ENCODE measurements at places on chromosomes 16 and 17. TPM values are rescaled to one million over a fixed set of nuclear protein-coding genes. Genes with fewer than 3 reads are reported as not detected.
A peak's percentile ranks its signal among the peaks of the same experiment; 100 is the strongest.

- DNase-seq: no peak
Measured at GRCh38 chr16:1271380-1271723, 15.5 kb downstream of the TPSD1 start.

DNA sequence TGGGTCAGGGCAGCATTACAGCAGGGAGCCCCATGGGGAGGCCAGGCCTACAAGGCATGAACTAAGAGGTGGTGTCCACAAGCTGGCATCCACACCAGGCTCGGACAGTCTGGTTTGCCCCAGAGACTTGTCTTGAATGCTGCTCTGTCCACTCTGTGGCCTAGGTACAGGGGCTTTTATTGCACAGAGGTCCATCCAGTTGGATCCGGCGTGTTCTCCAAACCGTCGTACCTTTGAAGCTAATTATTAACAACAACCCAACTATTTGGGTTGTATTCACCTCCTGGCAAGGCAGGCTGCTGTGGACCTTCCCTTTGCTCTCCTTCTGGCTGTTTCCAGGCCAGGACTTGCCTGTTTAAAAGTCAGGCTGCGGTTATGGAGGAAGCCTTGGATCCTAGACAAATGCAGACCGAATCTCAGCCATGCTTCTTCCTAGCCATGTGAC lies 123.4 kb downstream of the CLEC16A start:
- DNase-seq: no peak

DNA sequence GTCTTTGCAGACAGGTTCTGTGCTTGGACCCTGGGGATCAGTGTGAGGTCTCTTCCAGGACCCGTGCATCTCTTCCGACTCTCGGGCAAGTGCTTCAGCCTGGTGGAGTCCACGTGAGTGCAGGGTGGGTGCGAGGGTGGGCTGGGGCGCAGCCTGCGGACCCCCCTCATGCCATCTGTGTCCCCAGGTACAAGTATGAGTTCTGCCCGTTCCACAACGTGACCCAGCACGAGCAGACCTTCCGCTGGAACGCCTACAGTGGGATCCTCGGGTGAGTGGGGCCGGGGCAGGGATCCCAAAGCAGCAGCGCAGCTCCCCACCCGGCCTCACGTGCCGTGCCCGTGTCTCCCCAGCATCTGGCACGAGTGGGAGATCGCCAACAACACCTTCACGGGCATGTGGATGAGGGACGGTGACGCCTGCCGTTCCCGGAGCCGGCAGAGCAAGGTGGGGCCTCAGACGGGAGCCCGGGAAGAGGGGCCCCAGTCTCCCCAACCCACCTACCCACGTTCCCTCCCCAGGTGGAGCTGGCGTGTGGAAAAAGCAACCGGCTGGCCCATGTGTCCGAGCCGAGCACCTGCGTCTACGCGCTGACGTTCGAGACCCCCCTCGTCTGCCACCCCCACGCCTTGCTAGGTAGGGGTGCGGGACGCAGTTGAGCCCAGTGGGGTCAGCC lies 10.1 kb downstream of the GNPTG start:
- no peak for DNase-seq

DNA sequence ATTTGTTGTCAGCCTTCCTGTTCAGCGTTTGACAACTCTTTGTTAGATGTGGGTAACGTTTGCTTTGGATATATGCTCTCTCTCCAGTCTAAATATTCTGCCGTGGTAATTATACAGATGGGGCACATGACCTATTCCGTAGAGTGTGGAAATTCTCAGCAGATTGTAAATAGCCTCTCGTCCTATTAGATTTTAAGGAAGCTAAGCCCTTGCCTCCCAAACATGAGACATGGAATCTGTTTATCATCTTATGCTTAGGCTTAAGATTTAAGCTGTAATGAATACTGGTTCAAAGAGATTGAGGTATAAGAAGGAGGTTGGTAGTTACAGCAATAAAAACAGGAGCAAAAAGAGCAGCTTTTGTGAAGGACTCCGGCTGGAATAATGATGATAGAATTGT lies 87.4 kb downstream of the RBFOX1 start:
- DNase-seq: no peak

- DNase-seq: peak; percentile 94
Measured at GRCh38 chr17:35747540-35748017, 5.5 kb downstream of the GAS2L2 start.

DNA sequence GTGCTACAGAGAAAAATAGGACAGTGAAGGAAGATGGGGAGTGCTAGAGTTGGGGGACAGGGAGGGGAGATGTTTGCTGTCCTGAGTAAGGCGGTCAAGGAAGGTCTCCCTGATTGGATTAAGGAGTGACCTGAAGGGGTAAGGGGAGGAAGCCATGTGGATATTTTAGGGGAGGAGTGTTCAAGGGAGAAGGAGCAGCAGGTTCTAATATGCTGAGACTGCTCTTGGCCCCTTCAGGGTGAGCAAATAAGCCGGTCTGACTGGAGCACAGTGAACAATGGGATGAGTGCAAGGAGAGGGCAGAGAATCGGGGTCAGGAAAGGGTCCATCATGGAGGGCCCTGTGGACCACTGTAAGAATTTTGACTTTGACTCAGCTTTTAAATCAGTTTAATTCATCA lies 188.8 kb downstream of the IRX3 start:
- DNase-seq: no peak

- DNase-seq: no peak
Measured at GRCh38 chr16:54076006-54076504, 210.5 kb downstream of the IRX3 start.

GRCh38 chr16:86220561-86220960 lies 289.8 kb upstream of the FOXF1 start:
- DNase-seq: no peak

GRCh38 chr16:2973605-2974318 lies 4.6 kb downstream of the PAQR4 start:
- DNase-seq: no peak

DNA sequence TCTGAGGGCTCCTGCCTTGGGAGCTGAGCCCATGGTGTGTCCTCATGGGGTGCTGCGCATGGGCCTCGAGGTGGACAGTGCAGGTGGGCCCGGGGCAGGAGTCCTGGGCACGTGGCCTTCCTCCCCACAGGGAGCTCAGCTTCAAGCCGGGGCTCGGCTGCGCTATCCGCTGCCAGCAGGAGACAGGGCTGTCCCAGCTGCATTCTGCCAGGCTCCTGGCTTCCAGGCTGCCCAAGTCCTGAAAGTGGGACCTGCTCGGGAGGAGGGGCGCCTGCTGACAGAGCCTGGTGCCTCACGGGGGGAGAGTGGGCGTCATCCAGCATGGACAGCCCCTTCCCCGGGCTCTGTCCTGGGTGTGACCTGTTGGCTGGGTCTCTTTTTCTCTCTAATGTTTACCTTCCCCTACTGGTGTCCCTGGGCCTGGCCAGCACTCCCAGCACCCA lies 7.1 kb downstream of the TRAF7 start:
- DNase-seq: no peak

- no peak for DNase-seq
Measured at GRCh38 chr16:22788193-22788530, 25.8 kb upstream of the HS3ST2 start.

- DNase-seq: no peak
Measured at GRCh38 chr17:21003007-21003621, 39.7 kb downstream of the USP22 start.

DNA sequence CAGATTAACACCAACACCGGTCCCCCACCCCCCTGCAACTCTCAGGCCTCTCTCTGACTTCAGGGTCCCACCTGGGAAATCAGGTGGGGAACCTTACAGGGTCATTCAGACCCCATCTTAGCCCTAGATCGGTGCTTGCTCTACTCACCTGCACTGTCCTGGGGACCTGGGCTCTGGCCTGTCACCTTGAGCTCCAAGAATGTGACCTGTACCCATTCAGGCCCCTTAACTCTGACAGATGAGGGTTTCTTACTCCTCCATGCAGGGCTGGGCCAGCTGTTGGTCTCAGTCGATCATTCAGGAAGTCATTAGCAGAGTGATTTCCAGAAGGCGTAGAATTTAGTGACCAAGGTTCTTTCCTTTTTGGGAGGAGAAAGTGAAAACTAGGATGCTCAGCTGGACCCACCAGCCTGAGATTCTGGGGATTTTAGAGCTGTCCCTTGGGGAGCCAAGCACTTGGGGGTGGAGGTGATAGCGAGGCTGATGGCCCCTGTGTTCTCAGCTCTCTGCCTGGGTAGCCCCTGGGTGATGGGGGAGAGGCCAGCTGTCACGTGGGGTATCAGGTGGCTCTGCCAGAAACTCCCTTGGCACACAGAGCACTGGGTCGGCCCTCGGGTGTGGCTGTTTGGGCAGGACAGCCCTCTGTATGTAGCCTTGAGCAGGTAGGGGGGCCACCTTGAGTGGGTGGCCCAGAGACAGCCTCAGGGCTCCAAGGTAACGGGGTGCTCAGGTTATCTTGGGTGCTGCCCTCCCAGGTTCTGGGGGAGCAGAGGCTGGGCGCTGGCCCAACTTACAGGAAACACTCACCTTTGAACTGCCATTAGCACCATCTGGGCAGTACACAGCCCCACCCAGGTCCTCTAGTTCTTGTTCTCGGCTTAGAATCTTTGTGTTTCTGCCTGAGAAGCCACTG lies 724 bp downstream of the MVP start:
- no peak for DNase-seq

DNA sequence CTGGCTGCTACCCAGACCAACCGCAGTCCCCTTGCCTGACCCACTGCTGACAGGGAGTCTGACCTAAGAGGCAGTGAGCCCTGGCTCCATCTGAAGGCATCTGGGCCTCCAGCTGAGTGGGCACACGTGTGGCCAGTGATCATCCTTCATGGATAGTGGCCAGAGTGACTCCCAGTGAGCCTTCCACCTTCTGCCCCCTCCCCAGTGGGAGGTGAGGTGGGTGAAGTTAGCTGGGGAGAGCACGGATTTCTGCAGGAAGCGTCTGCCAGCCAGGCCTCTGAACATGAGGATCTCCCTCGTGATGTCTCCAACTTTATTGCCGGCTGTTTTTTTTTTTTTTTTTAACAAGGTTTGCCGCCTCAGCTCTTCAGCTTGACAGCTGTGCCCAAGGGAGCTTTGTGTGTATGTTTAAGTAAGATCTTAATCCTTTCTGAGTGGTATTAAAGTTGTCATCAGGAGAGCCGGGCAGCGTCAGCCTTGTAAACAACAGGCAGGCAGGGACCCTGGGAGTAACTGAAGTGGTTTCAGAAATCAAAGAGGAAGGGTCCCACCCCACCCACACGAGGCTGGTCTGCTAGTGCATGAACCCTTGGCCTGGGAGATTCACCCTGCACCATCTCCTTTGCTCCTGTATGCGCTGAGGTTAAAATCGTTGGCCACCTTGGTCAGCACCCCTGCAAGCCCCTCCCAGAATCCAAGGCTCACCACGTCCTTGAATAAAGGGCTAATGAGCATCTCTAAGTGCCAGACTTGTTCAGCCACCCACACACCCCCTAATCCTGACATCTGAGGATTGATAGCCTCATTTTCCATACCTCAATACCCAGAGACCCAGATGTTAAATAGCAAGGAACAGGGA lies 33.3 kb downstream of the RHBDL3 start:
- DNase-seq: no peak

DNA sequence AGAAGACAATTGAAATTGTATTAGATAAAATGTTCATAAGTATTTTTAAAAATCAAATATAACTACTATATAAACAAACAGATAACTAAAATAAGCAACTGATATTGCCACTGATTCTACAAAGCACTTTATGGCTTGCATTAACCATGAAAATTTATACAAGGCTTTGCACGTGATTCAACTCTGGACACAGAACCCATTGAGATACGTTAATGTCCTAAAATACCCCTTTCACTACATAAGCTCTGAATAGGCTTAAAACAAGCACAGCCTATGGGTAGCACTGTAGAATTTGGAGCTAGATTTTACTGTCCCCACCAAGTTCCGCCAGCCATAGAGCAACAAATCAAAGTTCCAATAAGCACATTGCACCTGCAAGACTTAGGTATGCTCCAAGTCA lies 4.5 kb downstream of the ZNF652 start:
- peak; percentile 2 for DNase-seq

DNA sequence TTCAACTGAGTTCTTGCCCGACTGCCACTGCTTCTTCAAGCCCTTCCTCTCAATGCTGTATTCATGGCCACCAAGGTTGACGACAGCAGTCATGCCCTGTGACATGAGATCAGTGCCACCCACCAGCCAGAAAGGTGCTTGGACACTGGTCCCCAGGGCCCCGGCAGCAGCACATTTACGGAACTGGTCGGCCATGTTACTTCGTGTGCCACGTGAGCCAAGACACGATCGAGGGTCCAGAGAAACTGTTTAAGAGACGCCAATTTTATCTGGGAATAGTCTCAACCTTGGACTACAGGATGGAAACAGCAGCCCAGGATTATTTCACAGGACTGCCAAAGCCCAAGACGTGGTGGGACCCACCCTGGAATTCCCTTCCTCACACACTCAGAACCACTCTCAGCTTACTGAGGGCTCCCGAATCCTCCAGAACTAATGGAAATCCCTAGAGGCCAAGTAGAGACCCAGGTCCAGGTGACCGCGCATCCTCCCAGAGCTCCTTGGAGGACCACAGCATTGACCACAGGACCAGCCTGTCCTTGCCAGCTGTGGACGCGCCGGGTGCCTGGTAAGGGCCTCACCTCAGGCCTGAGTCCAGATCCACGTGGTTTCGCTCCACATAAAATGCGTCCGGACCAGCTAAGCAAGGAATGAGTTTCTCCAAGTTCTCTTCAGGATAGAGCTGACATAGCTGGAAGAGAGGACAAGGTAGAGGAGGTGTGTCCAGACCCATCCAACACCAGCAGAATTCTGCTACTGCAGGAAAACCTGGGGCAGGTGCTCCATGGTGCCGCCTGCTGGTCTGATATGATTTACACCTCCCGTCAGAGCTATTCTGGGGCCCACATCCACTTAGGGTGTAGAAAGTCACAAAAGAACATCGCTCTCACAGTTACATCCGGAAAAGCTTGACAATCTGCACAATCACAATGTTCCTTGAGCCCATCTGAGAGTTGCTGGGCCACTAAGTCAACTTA lies 28.2 kb downstream of the MAP1LC3B start:
- peak; percentile 77 for DNase-seq

- DNase-seq: no peak
Measured at GRCh38 chr16:18979936-18980335, 3.8 kb upstream of the TMC7 start.

DNA sequence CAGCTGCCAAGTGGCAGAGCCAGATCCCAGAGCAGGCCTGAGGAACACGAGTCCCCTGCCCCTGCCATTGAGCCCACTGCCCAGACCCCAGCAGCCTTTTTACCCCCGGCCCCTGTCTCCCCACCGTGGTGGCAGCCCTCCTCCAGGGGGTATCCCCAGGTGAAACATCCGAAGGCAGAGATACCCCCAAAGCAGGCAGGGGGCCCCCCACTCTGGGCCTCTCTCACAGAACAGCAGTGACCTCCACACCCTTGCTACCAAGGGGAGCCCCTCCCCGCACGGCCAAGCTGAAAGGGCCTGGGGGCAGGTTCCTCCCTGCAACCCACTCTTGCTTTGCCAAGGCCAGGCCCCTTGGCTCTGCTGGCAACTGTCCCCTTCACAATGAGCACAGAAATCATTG lies 142.2 kb downstream of the ENGASE start:
- DNase-seq: no peak

- DNase-seq: no peak
Measured at GRCh38 chr17:39704821-39705551, 5.1 kb downstream of the ERBB2 start.

Gene SLC46A1
- total RNA-seq: 2.7 TPM

Gene GP1BA
- not detected for total RNA-seq

Gene KRT33A
- 11.0 TPM for total RNA-seq

Gene UBE2Z
- total RNA-seq: 60.0 TPM

Gene ODAD4
- total RNA-seq: 0.13 TPM

Gene SOST
- 1.5 TPM for total RNA-seq

Gene DHRS7C
- not detected for total RNA-seq

Gene TAC4
- not detected for total RNA-seq

Gene FOXF1
- total RNA-seq: 0.10 TPM

Gene VASN
- total RNA-seq: 40.9 TPM

Gene MARVELD3
- total RNA-seq: 11.3 TPM

Gene LSM12
- 31.7 TPM for total RNA-seq

Gene TBX2
- 6.2 TPM for total RNA-seq

Gene ALOX15B
- total RNA-seq: 13.9 TPM

Gene MED9
- 14.8 TPM for total RNA-seq

Gene PPM1E
- 0.06 TPM for total RNA-seq
